ENCODE measurements at places on chromosomes 3 and 15.

DNA sequence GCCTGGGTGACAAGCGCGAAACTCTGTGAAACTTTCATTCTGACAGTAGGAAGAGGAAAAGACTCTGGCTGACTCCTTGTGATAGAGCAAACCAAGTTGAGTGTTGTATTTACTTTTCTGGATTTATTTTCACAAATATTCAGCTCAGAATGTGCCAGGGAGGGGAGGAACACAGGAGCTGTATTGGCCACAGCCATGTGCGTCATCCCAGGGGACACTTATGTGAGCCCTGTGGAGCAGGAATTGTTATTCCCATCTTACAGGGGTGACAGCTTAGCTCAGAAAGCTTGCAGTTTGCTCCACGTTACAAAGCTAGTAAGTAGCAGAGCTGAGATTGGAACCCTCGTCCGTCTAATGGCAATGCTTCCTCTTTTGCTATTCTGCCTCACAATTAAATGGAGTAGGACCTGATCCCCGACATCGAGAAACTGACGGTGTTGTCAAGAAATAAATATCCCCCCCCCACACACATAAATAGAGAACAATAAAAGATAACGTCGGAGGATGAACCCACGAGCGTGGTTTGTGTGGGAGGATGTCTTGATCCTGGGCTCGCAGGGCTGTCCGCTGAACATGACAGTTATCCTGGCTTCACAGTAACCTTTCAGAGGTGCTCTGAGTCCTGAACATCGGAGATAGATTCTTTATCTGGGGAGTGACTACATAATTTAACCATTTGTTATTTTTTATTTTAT is 151.6 kb upstream of the CTDSPL start:
- DNase-seq = no peak

- no peak for DNase-seq
Observed at GRCh38 chr3:108728934-108729333, 28.3 kb downstream of the RETNLB start.

DNA sequence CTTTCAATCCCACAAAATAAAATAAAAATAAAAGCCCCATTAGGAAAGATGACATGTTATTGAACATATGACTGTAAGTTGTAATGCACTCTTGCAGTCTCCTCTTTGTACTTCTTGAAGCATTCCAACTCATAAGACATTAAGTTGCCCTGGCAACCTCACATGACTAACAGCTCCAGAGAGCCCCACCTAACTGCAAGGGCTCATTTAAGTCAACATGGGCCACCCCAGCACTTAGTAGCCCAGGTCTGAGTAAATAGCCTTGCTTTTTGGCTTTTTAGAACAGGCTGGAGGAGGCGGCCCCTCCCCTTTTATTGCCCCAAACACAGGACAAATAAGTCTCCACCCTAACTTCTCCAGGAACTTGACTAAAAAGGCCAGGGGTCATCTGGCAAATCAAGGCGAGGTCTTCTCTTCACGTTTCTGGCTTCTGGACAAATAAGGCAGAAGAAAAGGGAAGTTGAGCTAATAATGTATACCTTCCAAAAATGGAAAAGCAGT is 135.1 kb downstream of the TMCO5A start:
- DNase-seq = no peak

GRCh38 chr15:91929509-91929908 is 76.0 kb downstream of the SLCO3A1 start:
- DNase-seq = no peak

DNA sequence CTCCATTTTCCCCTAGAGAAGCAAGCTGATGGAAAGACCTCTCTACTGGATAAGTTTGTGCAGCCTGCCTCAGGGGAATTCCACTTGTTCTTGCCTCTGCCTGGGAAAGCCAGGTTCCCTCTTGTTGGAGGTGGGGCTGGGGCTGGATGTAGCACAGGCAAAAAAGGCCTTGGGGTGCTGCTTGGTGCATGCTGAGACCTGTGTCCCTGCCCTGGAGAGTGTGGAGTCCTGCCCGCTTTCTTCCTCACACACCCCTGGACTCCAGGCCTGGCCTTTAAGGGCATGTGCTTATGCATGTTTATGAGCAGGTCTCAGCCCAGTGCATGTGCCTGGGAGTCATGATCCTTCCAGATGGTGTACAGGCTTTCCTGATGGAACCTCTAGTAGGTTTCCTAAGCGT is 23.5 kb upstream of the JMJD7 start:
- DNase-seq = no peak

GRCh38 chr3:25527801-25528200 is 99.7 kb downstream of the RARB start:
- no peak for DNase-seq

- DNase-seq = no peak
Observed at GRCh38 chr3:87182023-87182422, 45.1 kb upstream of the CHMP2B start.

- no peak for DNase-seq
Observed at GRCh38 chr15:58016581-58017175, 48.8 kb downstream of the ALDH1A2 start.

GRCh38 chr3:14143271-14144225 is 18.7 kb downstream of the TMEM43 start:
- no peak for DNase-seq

- no peak for DNase-seq
Observed at GRCh38 chr3:65953881-65954733, 84.6 kb downstream of the MAGI1 start.

DNA sequence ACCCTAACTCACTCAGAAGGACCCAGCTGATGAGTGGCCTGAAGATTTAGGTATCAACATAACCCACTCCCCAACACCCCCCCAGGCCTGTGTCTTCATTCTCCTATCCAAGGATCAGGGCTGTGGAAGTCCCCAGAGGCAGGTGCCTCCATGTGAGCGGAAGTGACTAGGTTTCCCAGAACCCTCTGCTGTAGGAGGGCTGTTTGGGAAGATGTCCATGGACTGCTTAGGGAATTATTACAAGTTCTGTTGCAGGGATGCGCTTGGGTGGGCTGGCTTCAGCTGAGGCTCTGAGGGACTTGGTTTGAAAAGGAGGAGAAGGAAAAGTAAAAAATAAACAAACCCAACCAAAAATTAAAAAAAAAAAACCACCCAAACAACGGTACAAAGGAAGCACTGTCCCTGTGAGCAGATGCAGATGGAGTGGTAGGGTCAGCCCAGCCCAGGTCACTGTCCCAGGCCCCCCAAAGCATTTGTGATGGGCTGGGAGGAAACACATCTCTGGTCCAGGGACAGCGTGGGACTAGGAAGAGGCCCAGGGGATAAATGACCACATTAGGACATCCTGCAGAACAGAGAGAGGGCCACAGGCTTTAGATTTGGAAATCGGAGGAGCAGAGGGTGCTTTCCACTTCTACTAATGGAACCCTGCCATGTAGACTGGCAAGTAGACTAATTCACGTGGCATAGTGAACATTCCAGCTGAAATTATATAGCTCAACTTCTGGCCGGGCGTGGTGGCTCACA is 12.2 kb upstream of the APOD start:
- no peak for DNase-seq

DNA sequence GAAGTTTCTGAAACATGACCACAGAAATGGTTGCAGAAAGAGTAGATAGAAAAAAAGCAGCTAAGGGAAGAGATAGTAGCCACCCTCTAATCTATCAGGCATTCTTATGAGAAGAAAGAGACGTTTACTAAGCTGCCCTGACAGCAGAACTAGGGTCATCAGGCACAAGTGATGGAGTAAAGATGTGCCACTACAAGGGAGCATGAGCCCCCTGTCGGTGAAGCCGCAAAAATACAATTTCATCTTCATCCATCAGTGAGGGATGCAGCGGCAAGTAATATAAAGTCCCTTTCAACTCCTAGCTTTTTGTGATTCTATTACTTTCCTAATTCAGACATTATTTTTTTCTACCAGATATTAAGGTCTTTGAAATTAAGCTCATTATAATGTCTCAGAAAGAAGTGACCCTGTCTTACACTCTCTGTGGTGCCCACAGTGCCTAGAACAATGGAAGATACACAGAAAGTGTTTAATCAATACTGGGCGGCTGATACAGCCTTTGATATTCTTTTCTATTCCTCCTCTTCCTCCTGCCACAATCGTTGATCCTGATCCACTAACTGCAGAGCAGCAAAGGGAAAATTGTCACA is 651.6 kb downstream of the NTRK3 start:
- no peak for DNase-seq

GRCh38 chr3:98874602-98875249 is 26.8 kb downstream of the DCBLD2 start:
- no peak for DNase-seq

DNA sequence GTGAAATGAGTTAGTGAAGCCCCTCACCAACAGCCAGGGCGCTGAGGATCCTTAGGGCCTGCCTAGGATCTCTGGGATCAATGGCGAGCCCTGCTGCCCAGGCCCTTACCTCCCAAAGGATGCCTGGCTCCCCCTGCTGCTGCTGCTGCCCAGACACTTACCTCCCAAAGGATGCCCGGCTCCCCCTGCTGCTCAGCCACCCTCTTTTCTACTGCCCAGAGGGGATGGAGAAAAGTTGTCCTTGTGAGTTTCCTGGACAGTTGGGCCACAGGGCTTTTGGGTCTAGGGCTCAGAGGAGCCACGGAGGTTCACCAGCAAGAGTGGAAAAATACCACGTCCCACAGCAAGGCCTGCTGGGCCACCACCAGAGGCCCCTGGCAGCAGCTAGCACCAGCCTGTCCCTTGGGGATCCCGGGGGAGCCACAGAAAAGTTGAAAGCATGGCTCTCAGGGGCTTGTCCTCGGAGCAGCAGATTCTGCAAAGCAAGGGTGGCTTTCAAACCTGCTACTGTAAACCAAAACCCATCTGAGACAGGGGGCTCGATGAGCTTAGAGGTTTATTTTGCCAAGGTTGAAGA is 59.4 kb downstream of the SLC6A6 start:
- DNase-seq = peak; percentile 17

- no peak for DNase-seq
Observed at GRCh38 chr15:29057856-29058255, 172.1 kb downstream of the APBA2 start.

DNA sequence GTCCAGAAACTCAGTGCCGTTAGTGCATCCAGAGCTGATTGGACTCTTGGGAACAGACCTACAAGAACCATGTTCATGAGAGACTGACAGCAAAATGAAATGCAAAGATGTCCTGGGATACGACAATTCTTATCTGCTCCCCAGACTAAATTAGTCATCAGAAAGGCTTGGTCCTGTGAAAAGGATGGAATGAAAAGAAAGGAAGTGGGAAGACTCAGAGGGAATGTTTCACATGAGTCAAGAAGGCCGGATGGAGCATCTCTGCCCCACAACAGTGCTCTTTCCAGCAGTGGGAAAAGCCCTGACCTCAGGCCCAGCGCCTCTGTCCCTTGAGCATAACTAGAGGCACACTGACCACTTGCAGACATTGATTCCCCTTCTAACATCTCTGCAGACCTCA is 39.3 kb upstream of the UACA start:
- DNase-seq = no peak

DNA sequence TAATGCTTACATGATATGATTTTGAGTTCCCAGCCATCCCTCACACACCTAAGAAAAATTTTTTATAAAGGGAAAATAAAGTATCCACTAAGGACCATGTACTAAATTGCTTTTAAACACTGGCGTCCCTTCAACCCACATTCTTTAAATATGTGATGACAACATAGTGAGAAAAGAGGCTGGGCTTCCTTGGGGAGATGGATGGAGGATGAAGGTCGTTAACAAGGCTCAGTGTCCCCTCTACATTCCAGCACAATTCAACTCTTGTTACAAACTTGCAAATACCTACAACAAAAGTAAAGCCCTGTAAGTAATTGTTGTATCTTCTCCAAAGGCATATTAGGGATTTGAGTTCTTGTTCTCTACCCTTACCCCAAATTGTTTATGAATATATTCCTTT is 87.2 kb upstream of the SLC4A7 start:
- no peak for DNase-seq

DNA sequence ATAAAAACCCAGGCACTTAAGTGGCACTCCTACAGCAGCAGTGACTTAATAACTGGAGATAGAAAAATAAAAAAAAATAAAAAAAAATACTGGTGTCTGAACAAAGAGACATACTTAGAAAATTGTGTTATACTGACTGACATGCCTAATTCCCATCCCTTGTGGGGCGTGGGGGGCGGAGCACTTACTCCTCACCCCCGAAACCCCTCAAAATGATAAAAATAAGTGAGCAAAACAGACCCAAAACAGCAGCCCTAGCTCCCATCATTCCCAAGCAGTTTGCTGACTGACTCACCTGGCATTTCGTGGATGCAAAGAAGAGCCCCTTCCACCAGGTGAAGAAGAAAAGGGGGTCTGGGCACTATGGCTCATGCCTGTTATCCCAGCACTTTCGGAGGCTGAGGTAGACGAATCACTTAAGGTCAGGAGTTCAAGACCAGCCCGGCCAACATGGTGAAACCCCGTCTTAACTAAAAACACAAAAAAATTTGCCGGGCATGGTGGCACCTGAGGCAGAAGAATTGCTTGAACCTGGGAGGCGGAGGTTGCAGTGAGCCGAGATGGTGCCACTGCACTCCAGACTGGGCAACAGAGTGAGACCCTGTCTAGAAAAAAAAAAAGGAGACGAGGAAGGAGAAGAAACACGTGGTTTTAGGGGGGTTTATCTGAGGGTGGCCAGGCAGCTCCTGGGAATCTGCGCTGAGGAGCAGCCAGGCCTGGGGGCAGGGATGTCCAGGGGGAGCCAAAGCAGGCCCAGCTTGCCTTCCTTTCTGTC is 50.8 kb upstream of the BLM start:
- DNase-seq = no peak

GRCh38 chr15:55698653-55699052 is 44.3 kb downstream of the PRTG start:
- DNase-seq = no peak

DNA sequence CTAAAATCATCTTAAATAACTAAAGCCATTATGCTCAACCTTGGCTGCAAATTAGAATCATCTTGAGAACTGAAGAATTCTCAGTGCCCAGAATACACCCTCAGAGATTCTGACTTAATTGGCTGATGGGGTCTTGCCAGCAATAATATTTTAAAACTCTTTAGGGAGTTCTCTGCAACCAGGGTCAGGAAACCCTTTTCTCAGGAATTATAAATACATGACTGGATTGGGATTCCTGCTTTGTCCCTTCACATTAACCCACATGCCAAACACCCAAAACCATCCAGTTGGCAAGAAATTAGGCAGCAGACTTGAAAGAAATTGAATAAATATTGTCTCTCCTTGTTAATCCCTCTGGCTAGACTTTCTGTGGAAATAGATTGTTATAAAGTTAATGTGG is 482.3 kb upstream of the NECTIN3 start:
- DNase-seq = no peak

GRCh38 chr3:154161806-154162205 is 40.6 kb downstream of the ARHGEF26 start:
- no peak for DNase-seq

DNA sequence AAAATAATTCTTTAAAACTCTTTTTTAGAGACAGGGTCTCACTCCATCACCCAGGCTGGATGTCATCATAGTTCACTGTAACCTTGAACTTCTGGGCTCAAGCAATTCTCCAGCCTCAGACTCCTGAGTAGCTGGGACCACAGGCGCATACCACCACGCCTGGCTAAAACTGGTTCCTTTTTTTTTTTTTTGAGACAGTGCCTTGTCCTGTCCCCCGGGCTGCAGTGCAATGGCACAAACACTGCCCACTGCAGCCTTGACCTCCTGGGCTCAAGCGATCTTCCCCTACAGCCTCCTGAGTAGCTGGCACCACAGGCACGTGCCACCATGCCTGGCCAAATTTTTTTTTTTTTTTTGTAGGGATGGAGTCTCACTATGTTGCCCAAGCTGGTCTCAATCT is 23.7 kb upstream of the FURIN start:
- DNase-seq = no peak
